ENCODE measurements at places on chromosomes 7 and 10.

- no peak for DNase-seq
Measured at GRCh38 chr10:50627896-50628295, 4.1 kb upstream of the SGMS1 start.

- DNase-seq = no peak
Measured at GRCh38 chr10:85667638-85668233, 698.9 kb downstream of the GRID1 start.

GRCh38 chr10:13348216-13349017 is at the start of gene SEPHS1:
Gene SEPHS1, minus strand, starts transcription at chr10:13348293. Its CDS starts 3,343 bp downstream, at chr10:13344950.
- DNase-seq = peak; percentile 65

- no peak for DNase-seq
Measured at GRCh38 chr10:42888504-42889095, 106.0 kb downstream of the BMS1 start.

Data from activated B cell treated with CpG ODN at 0.5 μM for 24 hours (primary cell).